ENCODE measurements at places on chromosomes 4 and X.
A peak's percentile ranks its signal among the peaks of the same experiment; 100 is the strongest.

- no peak for DNase-seq
Observed at GRCh38 chrX:2594491-2594890, 93.7 kb upstream of the DHRSX start.

DNA sequence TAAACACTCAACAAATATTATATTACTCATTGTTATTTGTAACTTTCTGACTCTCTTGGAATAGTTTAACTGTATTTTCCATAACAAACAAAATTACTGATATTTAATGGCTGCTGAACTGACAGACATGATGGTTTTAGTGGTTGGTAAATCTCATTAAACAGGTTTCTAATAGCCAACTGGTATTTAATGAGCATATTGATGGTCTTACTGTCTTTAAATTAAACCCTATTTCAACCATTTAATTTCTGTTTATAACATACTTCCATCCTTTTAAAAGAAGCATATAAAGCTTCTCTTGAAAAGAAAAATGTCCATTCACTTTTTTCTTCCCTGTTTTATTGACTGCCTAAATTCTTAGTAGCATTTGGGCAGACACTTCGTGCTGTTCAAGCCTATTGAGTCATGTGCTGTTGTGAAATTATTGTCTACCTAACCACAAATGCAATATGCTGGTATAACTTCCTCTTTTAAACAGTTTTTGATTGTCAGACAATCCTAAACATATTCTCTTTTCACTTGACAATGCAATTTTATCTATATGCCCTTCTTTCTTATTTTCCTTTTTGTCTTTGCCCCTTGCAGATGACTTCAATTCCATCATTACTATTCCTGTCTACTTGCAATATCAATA is 163.9 kb upstream of the SLC7A11 start:
- no peak for DNase-seq

- no peak for DNase-seq
Observed at GRCh38 chrX:17007134-17007768, 60.8 kb downstream of the REPS2 start.

DNA sequence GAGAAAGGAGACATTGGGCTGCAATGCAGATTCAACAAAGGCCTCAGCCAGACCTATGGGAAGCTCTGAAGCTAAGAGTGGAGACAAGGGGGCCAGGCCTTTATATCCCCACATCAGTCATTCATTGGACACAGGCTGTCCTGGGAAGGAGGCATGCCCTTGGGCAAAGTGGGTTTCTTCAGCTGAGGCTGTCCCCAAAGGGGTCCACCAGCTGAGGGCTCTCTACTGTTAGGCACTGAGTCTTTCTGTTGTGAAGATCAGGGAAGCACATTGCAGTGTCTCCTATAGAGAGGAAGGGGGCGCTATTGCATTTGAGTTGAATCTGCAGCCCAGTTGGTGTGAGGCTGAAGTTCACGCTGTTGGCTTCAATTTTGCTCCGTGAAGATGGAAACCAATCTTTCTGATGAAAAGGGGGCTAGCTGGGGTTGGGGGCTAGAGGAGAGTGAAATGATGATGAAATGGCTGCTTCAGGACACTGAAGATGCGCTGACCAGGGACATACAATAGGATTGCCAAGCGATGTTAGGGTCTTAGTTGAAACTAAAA is 48.0 kb downstream of the SLC25A5 start:
- peak; percentile 37 for DNase-seq

GRCh38 chr4:663438-664428 is 10.3 kb downstream of the ATP5ME start:
- no peak for DNase-seq

- DNase-seq = peak; percentile 64
Observed at GRCh38 chrX:133590703-133591505, 175.6 kb upstream of the GPC4 start.

DNA sequence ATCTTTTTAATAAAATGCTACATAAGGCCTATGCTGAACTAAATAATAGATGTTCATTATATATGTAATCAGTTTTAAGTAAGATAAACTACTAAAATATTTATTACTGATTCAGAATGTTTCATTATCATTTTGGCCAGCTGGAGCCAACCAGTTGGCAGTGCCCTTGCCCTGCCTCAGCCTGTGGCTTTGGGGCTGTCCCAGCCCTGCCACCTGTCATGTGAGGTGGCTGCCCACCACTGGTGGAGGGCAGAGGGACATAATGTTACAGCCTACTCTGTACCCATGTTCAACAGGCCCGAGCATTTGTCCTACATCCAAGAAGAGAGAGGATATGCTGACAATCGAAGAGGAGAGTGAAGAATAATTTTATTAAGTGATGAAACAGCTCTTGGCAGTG is 422.2 kb downstream of the SPIN4 start:
- no peak for DNase-seq

DNA sequence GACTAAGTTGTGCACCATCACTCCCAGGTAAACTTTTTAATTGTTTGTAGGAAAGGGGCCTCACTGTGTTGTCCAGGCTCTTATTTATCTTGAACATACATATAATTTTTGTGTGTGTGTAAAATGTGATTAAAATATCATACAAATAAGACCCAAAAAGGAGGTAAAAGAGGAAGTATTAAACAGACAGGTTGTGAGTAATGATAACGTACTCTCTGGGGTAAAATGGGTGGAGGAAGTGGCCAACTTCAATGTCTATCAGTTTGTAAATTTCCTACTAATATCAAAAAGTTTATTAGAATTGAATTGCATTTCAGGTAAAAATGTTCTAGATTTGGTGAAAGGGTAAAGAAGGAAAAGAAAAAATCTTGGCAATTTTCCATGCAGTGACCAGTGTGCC is 48.8 kb downstream of the SULT1E1 start:
- no peak for DNase-seq

GRCh38 chr4:77903186-77903585 is 40.6 kb downstream of the MRPL1 start:
- DNase-seq = no peak

DNA sequence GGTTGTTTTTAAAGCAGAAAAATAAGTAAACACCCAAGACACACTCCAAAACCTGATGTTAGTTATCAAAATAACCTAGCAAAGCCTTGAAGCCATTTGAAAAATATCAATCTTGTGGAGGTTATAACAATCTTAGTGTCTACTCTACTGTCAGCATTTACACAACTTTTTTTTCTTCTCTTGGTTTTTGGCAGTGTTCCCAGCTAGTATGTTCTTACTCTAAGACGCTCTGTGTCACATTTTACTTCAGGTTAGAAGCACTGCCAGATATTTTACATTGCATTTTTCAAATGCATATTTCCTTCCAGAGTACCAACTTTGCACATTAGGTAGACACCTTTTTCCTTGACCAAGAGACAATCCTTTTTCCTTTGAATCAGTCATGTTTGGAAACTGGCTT is 114.0 kb upstream of the INPP4B start:
- DNase-seq = no peak

DNA sequence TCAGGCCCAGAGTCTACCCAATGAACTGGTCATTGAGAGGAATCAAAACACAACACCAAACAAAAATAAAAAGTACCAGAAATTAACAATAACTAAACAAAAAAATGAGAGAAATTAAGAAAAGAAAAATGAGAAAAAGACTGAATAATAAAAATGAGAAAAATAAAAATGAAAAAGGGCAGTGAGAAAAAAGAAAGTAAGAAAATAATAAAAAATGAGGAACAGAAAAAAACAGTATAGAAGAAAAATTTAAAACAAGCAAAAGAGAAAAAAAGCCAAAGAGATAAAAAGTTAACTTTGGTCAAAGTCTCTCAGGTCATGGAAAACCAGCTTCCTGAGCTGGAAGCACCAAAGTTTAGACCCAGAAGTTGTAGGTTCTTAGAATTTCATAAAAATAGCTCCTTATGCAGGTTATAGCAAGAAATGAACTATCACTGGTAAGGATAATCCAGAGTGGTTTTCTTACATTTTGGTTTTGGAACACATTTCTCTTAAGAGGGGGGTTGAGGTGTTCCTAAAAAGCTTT is 51.0 kb upstream of the WDR17 start:
- no peak for DNase-seq

DNA sequence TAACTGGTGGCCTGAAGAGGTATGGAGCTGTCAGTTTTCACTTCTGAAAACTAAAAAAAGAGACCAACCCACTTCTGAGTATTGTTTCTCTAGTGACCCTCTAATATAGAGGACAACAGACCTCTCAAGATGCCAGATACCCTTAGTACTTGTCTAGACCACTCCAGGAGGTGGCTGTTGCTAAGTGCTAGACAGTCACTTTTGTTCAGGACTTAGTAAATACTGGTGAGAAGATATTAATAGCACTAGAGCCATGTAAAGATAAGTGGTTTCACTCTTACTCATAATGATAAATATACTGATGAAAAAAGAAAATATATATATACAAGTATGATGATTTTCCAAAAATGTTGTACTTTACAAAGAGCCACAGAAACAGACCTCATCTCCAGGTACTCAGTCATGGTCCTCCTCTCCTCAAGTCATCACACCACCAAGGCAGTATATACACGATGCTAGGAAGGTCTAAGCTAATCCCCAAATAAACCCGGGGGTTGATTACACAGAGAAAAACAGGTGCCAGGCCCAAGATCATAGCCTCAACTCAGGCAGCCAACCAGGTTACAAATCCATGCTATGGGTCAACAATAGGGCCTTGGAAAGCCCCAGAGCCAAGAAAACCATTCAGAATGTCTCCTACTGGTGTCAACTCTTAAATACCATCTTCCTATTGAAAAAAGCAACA is 66.9 kb downstream of the ARHGEF9 start:
- no peak for DNase-seq

- DNase-seq = no peak
Observed at GRCh38 chrX:8868906-8869305, 67.7 kb upstream of the FAM9A start.

DNA sequence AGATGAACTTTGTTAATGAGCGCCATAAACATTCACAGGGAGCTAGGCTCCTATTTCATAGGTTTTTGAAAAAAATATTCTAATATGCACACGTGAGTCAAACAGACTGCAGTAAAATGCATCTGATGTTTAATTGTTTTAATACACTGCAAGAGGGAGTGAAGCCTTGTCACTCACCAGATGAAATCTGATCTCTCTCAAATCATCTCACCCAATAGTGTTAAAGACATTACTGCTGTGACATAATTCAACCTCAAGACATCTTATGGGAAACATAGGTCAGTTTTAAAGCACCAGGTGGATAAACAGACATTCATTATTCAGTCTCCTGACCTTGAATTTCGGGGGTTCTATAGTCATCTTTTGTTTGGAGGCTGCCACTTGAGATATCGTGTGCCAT is 148.3 kb downstream of the MAML3 start:
- peak; percentile 72 for DNase-seq

- DNase-seq = no peak
Observed at GRCh38 chr4:123114915-123115756, 192.7 kb upstream of the NUDT6 start.

DNA sequence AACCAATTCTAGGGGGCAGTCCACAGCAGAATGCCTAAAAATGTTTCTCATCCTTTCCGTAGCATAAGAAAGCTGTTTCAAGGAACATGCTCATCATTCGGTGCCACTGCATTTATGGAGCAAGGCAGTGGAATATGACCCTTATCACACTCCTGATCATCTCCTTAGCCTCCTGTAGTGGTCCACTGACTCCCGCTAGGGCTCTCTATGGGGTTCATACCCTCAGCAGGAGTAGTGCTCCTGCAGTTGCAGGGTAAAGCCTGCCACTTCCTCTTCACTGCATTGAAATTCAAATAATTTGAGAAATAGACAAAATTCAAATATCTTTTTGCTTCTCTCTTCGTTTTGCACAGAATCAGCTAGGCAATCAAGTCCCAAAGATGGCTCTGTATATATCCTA is 107.0 kb downstream of the NDST3 start:
- no peak for DNase-seq

GRCh38 chr4:108681321-108681809 is 31.0 kb downstream of the OSTC start:
- no peak for DNase-seq

- DNase-seq = no peak
Observed at GRCh38 chr4:41324861-41325260, 68.1 kb downstream of the UCHL1 start.

- no peak for DNase-seq
Observed at GRCh38 chr4:27514711-27515110, 654.1 kb downstream of the STIM2 start.

DNA sequence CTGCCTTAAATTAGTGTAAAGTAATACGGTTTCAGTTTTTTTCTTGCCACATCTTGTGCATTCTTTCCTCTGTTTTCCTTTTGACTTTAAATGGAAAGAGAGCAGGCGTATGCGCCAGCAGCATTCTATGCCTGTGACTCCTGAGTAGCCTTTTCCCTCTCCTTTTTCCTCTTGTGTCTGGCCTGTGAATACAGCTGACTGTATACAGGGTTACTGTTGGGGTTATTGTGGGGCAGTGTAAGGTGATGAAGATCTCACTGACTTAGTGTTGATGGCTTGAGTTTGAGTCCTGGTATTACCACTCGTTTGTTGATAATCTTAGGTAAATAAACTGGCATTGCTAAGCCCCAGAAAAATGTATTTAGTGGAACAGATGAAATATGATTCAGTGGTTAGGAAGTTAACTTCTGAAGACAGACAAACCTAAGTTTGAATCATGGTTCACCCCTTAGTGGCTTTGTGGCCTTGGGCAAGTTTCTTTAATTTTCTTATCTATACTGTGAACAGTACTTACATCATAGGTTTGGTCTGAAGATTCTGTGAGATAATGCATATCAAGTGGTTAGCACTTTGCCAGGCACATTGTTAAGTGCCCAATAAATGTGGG is 105.1 kb downstream of the FNIP2 start:
- DNase-seq = no peak

DNA sequence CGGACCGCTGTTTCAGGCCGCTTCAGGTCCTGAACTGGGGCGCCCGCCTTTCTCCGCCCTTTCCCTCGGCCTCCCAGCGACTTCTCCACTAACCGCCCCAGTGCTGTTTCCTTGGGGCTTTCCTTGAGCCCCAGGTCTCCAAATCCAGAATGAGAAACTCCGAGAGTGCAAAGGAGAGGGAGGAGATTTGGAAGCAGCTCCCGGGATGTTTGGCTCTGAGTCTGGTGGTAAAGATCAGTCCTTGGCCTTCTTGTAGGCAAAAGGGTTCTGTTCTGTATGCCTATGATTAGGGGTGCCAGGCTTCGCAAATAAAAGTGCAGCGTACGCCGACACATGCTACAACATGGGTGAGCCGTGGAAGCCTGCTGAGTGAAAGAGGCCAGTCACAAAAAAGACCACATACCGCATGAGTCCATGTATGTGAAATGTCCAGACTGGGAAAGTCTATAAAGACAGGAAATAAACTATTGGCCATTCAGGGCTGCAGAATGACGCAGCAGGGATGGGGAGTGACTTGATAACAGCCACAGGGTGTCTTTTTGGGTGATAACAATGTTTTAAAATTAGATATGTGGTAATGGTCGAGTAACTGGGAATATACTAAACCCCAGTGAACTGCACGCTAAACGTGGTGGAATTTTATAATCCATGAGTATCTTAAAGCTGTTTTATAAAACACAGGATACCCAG is 99.8 kb downstream of the TRAPPC11 start:
- no peak for DNase-seq

GRCh38 chr4:52576961-52577623 is 82.0 kb downstream of the USP46 start:
- DNase-seq = peak; percentile 22

DNA sequence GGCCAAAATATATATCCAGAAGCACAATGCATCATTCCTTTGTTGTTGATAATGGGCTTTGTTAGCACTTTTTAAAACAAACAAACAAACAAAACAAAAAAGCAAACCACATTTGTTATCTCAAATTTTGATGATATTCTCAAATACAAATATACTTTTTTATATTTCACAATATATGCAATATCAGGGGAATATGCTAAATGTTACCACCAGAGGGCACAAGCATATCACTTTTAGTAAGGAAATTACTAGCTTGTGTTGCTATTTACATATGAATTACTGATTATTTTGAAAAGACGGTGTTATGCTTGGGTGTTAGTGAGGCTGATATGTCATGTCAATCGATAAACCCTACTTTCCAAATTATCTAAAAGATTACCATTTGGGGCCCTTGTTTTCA is 29.1 kb downstream of the RIPPLY1 start:
- no peak for DNase-seq

All from NCI-H446 treated with DMSO at 0.1 percent for 48 hours (cell line).